ENCODE measurements at places on chromosomes 2 and 18. TPM values are rescaled to one million over a fixed set of nuclear protein-coding genes. Genes with fewer than 3 reads are reported as not detected.

DNA sequence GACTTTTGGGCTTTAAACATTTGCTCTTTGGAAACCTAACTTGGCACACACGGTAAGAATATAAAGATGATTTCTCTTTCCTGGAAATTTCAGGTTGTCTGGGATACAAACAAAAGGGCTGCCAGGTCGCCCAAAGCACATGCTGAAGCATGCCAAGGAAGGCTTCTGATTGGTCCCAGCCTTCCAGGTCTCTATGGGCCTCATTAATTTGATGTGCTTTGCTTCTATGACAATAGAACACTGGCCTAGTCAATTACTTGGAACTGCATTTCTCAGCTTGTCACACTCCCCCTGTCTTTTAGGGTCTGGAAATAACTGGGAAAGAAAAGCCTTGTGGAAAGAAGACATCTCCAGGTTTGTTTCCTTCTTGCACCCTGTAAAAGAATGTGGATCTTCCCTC is 228.9 kb downstream of the ADCYAP1 start:
- no peak for DNase-seq

Gene GCFC2
- total RNA-seq, result 38.6 TPM

Gene UGT1A3
- not detected for total RNA-seq

Gene COL4A3
- 3.0 TPM for total RNA-seq
